ENCODE measurements at places on chromosomes 1 and 21.

DNA sequence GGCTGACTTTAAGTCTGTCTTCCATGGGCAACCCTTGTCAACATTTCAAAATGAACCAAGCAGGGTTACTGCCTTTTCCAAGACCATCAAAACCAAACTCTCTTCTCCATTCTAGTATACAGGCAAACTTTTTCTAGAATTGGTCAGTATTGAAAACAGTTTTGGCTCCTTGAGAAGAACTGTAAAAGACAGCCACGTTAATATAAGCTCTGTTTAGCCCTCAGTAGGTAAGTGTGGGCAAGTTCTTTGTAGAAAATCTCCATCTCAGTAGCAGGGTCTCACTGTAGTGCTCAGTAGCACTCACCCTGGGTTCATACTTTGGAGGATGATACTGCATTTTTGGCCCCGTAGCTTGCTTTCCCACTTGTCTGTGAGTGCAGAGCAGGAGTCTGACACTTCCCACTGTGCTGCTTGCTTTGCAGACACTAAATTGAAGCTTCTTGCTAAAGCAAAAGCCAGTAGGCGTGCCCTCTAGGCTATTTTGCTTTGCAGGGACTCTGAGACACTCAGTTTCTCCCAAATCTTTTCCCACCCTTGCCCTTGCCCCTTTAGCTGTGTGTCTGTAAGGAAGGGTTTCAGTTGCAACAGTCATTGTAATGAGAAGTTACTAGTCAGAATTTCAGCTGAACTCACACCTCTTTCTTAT lies 34.3 kb upstream of the CACYBP start:
- DNase-seq = no peak

DNA sequence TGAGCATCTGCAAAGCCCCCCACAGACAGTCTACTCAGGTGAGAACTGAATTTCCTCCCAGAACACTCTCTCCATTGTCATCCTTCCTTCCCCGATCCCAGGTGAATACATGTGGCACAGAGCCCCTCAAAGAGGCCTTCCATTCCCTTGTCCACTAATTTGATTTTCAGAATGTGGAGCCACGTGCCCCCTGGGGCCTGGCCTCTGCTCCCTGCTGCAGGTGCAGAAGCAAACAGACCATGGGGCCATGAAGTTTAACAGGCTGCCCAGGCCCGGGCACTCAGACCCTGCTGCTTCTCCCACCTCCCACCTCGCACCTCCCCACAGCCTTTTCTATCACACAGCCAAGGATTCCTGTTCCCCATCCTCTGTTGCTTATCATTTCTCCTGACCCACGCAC lies 243.8 kb upstream of the RAB4A start:
- no peak for DNase-seq

DNA sequence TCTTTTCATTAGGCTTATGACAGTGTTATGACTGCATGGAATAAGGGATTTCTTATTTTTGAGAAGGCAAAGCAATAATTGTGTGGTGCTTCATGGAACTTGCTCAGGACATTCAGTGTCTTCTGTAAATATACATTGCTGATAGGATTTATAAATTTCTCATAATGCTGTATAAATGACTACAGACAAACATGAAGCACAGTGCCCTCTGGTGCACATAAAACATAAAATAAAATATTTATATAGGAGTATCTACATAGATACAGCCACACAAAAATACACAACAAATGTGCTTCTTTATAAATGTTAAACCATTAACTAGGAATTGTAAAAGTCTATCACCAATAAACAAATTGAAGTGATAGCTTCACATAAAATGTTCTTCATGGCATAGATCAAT lies 24.1 kb downstream of the BRINP3 start:
- no peak for DNase-seq

DNA sequence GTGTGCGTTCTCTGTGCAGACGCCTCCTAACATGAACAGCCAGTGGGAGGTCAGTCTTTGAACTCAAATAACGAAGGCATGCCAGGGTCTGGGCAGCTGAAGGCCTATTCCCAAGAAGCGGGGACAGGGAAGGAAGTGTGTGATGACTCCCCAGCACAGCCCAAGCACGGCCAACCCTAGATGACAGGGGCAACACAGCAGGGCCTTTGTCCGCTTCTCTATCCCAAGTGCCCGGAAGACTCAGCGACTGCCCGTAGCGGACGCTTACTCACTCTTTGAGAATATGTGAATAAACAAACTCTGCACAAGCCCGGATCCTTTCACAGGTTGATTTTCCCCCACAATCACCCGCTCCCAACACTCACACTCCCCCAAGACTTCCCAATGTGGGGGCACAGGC lies 11.2 kb downstream of the C1orf198 start:
- DNase-seq = no peak

DNA sequence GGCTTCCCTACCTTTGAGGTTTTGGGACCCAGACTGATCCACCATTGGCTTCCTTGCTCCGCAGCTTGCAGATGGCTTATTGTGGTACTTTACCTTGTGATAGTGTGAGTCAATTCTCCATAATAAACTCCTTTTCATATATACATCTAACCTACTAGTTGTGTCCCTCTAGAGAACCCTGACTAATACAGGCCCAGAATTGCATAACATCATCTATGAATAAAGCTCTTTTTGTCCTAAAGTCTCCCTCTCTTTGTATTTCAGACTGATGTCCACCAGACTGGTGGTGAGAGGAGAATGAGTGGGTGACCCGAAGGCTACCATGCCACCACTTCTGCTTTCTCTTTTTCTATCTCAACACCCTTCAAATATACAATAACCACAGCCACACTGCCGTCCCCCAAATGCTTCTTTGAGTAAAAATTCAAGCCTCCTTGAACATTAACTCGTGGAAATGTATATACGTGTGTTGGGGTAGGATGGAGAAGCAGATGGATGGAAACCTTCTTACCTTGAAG lies 265.7 kb downstream of the PTBP2 start:
- DNase-seq = no peak

- DNase-seq = no peak
Observed at GRCh38 chr1:203187689-203188264, 1.3 kb upstream of the CHI3L1 start.

- DNase-seq = no peak
Observed at GRCh38 chr21:23585419-23585818, 2021.9 kb downstream of the MRPL39 start.
